Activated naive CD8-positive, alpha-beta T cell treated with anti-CD3 and anti-CD28 coated beads, Interleukin-2, amount 10 ng/mL, durations not matched to agents 7 days and 5 days (primary cell): ENCODE measurements at places on chromosomes 1 and 21. TPM values are rescaled to one million over a fixed set of nuclear protein-coding genes. Genes with fewer than 3 reads are reported as not detected.

DNA sequence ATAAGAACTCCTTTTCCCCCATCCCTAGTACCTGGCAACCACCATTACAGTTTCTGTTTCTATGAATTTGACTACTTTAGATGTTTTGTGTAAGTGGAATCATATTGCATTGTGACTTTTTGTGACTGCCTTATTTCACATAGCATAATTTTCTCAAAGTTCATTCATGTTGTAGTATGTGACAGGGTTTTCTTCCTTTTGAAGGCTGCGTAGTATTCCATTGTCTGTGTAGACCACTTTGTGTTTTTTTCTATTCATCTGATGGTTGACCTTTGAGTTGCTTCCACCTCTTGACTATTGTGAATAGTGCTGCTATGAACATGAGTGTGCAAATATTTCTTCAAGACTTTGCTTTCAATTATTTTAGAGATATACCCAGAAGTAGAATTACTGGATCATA is 225.8 kb upstream of the L1TD1 start:
- no peak for DNase-seq

DNA sequence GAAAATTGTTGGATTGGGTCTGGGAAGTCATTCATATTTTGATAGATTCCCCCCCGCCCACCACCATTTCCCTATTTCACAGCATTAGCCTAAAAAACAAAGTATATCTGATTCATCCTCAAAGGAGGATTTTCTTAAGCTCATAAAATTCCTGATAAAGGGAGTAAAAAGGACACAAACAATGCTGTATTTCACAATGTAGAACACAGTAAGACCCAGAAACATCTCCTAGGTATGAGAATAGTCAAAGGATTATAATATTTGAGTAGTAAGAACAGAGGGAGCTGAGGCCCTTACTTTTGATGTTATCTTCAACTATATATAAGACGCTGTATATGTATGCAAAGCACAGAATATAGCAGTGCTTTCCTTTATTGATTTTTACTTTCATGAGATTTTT is 225.3 kb downstream of the TGFB2 start:
- no peak for DNase-seq

Gene MROH7
- total RNA-seq = not detected

Gene CLDN17
- total RNA-seq = not detected

Gene SDC3
- total RNA-seq = 0.55 TPM

GRCh38 chr1:98410082-98410481 is 251.4 kb upstream of the SNX7 start:
- no peak for DNase-seq

- DNase-seq = no peak
Measured at GRCh38 chr21:25813917-25814316, 79.1 kb downstream of the GABPA start.

GRCh38 chr1:70840260-70840953 is 207.2 kb downstream of the PTGER3 start:
- no peak for DNase-seq

- DNase-seq = no peak
Measured at GRCh38 chr1:47572731-47573430, 135.0 kb downstream of the FOXD2 start.

DNA sequence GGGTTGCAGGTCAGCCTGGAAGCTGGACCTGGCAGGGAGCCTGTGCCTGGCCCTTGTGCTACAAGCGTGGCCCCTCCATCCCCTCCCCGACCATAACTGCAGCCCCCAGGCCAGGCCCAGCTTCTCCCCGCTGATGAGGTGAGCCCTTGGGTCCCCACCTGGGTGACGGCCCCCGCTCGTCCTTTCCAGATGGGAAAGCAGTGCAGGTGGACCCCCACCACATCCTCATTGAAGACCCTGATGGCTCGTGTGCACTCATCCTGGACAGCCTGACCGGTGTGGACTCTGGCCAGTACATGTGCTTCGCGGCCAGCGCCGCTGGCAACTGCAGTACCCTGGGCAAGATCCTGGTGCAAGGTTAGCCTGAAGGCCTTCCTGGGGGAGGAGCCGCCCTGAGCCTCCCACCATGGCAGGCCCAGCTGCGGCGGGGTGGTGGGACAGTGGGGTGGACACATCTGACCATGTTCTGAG is 56.9 kb downstream of the TRIM11 start:
- DNase-seq = peak; percentile 22

DNA sequence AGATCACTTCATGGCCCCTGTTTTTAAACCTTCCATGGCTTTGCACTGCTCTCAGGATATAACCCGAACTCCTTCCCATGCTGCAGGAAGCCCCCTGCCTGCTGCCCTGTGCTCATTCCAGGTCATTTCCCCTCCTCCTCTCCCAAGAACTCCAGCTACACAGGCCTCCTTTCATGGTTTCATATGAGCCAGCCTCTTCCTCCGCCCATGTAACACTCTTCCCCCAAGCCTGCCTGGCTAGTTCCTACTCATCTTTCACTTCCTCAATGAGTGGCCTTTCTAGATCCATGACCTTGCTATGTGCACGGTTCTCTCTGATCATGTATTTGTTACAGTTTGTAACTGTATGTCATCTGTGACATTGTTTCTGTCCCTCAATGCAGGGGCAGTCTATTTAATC is 3.1 kb upstream of the NCF2 start:
- no peak for DNase-seq

GRCh38 chr1:109959974-109960744 is 24.4 kb upstream of the AHCYL1 start:
- no peak for DNase-seq

DNA sequence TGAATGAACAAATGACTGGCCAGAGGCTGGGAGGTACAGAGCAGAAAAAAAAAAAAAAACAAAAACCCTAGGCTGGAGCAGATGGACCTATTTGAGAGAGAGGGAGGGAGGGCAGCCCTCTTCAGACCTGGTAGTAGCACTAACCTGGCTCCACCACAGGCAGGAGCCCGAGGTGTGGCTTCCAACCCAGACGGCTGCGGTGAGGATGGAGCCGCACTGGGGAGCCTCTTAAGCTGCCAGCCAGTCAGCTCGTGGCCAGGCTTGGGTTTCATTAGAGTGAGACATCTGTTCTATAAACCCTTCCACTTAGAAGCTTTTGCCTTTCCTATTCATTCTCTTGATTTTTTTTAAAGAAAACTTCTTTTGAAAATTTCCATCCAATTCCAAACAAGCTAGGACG is 16.8 kb downstream of the LGR6 start:
- DNase-seq = no peak

- no peak for DNase-seq
Measured at GRCh38 chr1:156012051-156012817, 8.5 kb downstream of the SSR2 start.

DNA sequence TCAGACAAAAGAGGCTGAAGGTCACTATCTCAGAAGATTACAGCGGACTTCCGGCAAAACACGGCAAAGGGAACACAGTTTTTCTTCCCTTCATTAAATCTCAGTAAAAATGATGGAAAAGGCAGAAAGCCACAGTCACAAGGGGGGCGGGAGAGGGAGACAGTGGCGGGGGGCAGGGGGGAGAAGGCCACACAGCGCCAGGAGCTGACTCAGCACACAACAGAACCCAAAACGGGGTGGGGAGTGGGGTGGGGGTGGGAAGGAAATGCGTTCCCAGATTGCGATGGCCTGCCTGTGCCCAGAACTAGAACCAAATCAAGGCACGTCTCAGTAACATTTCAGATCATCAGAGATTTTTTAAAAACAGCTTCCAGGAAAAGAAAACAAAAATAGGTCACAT is 13.4 kb downstream of the CFAP74 start:
- no peak for DNase-seq

GRCh38 chr1:8423692-8424538 is 106.0 kb downstream of the SLC45A1 start:
- DNase-seq = peak; percentile 70

Gene RAP1GAP
- 0.37 TPM for total RNA-seq
